ENCODE measurements at places on chromosomes 3 and 15.
A peak's percentile ranks its signal among the peaks of the same experiment; 100 is the strongest.

DNA sequence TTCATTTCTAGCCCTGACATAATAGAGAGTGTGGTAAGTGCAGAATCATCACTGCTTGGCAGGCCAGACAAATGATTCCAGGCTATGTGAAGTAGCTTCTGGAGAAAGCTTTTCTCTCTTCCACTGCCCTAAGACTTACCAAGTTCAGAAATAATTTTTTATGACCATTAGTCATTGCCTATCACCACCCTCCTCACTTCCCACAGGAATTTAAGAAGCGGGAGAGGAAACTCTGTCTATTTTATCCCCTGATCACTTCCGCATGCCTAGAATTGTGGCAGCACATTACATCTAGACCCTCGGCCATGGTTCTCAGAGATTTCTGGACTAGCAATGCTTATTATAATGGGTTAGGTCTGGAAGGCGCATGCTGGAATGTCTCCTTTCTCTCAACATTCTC is 397.8 kb upstream of the NR2F2 start:
- no peak for DNase-seq

DNA sequence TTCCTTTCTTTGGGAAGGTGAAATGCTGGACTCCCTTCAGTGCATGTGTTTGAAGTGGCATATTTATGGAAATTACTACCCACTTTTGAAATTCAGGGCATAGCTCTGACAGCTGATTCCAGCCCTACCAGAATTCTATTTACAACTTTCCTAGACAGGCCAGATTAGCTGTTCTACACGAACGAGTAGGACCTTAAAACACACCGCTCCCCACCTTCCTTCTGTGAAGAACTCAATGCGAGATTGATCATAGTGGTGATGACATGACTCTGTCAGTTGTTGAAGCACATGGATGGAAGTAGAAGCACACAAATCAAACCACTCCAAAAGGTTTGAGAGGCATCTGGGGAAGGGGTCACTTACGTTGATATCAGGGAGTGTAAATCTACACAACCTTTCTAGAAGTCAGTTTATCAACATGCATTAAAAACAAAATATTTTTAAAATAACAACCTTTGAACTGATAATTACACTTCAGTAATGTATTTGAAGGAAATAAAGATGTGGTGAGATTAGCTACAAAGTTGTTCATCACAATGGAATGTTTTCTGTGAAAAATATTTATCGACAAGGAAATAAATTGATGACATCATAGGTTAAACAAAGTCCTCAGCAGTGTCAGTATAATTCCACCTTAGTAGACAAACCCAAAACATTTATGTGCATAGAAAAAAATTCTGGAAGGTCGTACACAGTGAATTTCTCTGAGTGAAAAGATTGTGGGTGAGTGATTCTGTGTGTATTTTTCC is 29.8 kb downstream of the RARB start:
- no peak for DNase-seq

DNA sequence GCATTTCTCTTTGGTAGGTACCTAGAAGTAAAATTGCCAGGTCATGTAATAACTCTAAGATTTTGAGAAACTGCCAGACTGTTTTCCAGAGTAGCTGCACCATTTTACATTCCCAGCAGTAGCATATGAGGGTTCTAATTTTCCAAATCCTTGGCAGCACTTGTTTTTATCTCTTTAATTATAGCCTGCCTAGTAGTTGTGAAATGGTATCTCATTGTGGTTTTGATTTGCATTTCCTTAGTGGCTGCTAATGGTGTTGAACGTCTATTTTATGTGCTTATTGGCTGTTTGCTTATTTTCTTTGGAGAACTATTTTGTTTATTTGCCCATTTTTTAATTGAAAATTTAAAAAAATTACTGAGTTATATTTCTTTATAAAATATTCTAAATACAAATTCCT is 117.9 kb downstream of the TCF12 start:
- DNase-seq: no peak

GRCh38 chr3:150462108-150462507 is 54.0 kb downstream of the TSC22D2 start:
- no peak for DNase-seq

DNA sequence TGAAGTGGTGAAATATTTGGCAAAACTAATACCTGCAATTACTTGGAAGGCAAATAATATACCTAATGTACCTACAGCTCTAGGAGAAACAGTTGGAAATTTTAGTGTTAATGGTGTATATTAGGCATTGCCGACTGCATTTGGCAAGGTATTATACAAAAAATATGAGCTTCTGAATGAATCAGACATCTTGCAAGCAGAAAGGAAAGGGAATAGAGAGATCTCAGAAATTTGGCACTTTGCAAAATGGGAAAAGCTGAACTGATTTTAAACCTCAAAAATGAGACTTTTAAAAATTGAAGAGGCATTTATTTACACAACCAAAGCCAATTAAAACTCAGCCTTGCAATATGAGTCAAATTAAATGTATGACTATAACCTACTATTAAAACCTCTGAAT is 40.2 kb upstream of the C15orf61 start:
- DNase-seq: no peak

- peak; percentile 31 for DNase-seq
Observed at GRCh38 chr15:88918738-88919137, 5.6 kb upstream of the MFGE8 start.

- no peak for DNase-seq
Observed at GRCh38 chr3:46312991-46313390, 40.9 kb upstream of the CCR2 start.

GRCh38 chr3:52055537-52056351 is 627 bp downstream of the DUSP7 start:
- peak; percentile 37 for DNase-seq

- no peak for DNase-seq
Observed at GRCh38 chr3:43379343-43379742, 93.0 kb downstream of the SNRK start.

All from stimulated activated CD4-positive, alpha-beta T cell treated with anti-CD3 and anti-CD28 coated beads, Interleukin-2, amount 100 ng/mL, for 48 hours (primary cell).